Effector memory CD8-positive, alpha-beta T cell (primary cell): ENCODE measurements at places on chromosomes 2 and 18.
A peak's percentile ranks its signal among the peaks of the same experiment; 100 is the strongest.

DNA sequence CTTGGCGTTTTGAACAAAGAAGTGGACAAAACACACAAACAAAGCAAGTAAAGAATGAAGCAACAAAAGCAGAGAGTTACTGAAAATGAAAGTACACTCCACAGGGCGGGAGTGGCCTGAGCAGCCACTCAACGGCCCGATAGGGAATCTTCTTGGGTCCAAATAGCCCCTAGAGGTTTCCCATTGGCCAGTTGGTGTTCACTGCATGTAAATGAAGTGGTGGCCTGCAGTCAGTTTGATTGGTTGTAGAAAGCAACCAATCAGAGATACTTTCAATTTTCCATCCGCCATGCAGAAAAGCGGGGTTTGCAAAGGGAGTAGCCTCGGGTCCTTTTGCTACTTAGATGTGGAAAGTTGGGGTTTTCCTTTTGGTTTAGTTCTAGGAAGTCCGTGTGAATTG, 31.6 kb downstream of the CYBRD1 start:
- DNase-seq = no peak

DNA sequence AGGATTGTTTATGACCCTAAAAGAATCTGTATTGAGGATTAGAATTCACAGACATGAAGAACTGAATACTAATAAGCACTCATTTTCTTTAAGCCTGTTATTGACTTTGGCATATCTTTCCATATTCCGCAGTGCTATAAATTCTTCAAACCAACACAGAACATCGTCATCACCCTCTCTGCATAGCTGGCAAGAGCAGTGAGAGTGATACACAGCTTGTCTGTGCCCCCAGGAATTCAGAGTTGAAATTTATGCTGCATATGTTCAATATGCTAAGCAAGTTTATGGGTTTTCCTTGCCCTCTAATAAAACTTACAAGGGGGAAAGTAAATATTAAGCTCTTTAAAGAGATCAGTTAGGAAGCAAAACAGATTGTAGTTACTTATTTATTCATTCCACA, 32.7 kb downstream of the CTLA4 start:
- DNase-seq = no peak

GRCh38 chr2:31736695-31737454, 156.1 kb upstream of the SRD5A2 start:
- DNase-seq = no peak

GRCh38 chr2:47640356-47640755, 142.6 kb upstream of the MSH6 start:
- DNase-seq = no peak

- no peak for DNase-seq
These were observed 5.3 kb upstream of the DLX1 start for GRCh38 chr2:172079838-172080640.

DNA sequence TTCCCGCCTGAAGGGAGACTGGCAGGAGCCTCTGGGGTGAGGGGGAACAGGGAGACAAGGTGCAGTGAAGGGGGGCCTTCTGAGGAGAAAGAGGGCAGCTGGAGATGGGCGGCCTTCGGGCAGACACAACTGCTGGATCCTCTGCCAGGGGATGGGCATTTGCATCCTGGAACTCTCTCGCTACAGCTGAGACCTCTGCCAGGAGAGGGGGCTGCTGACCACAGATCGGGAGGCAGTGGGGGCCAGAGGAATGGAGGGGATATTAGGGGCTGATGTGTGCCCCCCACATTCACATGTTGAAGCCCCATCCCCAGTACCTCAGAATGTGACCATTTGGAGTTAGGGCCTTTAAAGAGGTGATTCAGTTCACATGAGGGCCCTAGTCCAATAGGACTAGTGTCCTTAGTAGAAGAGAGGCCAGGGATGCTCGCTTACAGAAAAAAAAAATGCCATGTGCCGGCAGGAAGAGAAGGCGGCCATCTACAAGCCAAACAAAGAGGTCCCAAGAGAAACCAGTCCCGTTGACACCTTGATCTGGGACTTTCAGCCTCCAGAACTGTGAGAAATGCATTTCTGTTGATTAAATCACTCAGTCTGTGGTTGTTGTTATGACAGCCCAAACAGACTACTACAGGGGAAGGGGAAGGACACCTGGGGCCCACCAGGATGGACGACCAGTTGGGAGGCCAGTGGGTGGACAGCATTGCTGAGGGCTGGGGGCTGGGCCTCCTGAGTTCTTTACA, 50.0 kb downstream of the TRABD2A start:
- no peak for DNase-seq

GRCh38 chr2:179837408-179837807, 24.0 kb downstream of the ZNF385B start:
- DNase-seq = no peak

DNA sequence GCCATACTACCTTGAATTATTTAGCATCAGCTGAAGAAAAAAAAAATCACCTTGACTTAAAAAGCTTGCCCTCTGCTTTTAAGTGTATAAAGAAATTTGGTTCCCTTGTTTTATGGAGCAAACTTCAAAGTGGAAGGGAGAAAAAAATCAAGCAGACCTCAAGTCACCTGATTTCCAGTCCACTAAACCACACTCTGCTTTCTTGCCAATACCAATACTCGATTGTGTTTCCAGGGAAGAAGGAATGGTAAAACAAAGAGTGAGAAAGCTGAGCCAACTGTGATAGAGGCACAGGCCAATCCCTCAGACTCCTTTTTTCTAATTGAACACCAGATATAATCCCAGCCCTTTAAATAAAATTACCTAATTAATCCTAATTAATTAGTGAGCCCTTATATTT, 587.3 kb downstream of the ARHGAP15 start:
- DNase-seq = no peak

DNA sequence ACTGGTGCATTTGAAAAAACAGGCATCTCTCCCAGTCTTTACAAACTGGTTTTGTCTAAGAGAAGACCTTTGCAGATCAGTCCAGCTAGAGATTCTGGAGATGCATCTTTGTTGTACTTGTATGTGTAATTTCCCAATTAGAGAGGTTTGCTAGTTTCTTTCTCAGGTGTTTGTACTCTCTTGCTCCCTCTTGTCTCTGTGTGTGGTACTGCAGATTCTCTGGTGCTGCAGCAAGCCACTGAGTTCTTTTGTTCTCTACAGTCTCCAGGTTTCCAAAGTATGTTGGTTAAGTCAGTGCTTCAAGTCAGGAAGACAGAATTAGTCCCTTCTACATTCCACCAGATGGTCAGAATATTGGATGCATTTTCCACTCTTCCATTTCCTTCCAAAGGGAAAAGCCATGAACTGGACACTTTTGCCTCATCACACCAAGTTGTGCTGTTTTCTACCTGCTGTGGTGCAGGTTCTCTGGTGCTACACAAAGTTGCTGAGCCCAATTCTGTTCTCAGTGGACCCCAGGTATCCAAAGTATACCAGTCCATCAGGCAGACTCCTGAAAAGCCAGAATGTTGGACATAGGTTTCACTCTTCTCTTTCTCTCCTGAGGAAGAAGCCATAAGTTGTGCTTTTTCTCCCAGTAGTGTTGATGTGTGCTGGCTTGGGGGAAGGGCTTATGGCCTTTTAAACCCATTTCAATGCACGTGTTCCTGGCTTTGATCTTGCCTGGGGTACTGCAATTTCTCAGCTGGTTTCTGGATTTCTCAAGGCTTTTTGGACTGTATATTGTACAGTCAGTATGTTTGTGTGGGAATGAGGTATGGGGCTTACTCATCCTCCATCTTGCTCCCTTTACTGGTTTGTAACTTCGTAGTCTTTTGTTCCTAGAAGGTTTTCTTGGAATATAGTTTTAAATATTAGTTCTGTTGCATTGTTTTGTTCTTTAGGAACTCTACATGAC, 29.8 kb downstream of the EPC2 start:
- peak; percentile 26 for DNase-seq

- no peak for DNase-seq
These were observed 43.5 kb downstream of the FBLN7 start for GRCh38 chr2:112181571-112182290.

- DNase-seq = no peak
These were observed 230.4 kb downstream of the KLHL29 start for GRCh38 chr2:23615216-23616020.

DNA sequence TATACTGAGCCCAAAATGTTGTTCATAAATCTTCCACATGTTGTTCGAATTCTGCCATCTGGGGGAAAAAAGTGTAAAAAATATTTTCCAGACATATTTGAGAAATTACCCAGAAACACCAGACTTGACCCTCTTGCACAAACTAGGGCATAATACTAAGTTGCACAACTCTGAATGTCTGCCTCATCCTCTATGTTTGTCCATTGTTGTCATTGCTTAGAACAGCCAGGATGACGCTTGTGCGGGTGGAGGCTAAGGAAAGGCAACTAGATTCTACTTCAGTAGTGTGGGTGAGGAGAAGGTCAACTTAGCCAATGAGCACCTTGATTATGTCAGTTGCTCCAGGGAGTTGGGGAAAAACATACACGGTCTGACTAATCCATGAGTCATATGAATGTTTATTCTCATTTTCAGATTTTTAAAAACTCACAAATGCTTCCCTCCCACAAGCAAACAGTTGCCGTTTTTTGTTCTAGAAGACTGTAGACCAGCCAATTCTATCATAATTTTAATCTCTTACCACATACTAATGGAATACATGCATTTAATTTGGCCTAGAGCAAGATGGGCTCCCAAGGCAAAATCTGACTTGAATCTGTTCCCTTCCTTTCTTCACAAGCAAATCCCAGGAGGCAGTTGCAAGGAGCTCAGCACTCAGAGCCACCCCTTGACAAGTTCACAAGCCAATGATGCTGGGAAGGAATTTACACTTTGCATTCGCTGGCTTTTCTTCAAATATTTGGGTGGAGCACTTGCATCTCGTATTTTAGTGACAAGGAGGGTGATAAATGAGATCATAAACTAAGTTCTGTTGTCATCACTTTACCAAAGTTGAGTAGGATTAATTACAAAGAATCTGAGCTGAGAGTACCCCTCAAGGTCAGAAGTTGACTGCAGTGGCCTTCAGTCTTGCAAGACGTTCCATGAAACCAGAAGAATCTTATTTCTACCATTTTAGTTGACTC, 163.2 kb upstream of the TWIST2 start:
- no peak for DNase-seq

DNA sequence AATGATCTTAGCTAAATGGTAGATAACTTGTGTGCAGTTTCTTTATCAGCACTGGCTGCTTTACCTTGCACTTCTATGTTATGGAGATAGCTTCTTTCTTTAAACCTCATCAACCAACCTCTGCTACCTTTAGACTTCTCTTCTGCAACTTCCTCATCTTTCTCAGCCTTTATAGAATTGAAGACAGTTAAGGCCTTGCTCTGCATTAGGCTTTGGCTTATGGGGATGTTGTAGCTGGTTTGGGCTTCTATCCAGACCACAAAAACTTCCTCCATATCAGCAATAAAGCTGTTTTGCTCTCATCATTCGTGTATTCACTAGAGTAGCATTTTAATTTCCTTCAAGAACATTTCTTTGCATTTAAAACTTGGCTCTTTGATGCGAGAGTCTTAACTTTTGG, 123.7 kb downstream of the PIK3C3 start:
- no peak for DNase-seq

GRCh38 chr18:66641056-66641455, 37.2 kb upstream of the CDH19 start:
- no peak for DNase-seq

GRCh38 chr18:43635397-43635796, 358.1 kb upstream of the SYT4 start:
- no peak for DNase-seq

GRCh38 chr2:146837857-146838256, 1007.0 kb upstream of the ACVR2A start:
- DNase-seq = no peak

DNA sequence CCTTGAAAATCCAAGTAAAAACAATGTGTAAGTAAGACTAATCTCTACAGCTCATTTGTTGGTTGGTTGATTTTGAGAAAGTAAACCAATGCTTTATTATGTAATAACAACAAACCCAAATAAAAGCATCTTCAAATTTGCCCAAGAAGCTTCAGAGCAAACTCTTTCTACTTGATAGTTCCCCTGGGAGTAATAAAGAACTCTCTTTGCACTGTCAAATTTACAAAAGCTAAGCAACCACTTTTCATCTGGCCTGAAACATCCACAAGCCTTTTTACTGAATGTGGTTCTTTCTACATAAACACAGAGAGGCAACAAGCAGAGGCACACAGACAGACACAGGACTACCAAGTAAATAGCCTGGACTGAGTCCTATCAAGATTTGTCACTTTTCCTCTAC, 28.8 kb upstream of the CACNB4 start:
- no peak for DNase-seq

- DNase-seq = no peak
These were observed 19.1 kb downstream of the IL1R2 start for GRCh38 chr2:102010902-102011301.

DNA sequence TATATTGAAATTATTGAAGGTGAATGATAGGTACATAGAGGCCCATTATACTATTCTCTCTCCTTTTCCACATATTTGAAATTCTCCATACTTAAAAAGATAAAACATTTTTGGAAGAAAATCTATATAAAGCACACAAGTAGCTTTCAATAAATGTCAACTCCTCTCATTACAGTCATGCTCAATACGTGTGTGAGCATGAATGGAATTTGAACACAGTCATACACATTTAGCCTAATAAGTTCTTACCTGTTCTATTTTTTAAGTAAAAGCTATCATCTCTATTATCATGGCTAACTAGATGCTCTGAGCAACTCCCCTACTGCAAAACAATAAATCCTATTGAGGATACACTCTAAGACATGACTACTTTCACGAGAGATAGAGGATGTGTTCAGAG, 41.9 kb upstream of the SPATS2L start:
- no peak for DNase-seq

DNA sequence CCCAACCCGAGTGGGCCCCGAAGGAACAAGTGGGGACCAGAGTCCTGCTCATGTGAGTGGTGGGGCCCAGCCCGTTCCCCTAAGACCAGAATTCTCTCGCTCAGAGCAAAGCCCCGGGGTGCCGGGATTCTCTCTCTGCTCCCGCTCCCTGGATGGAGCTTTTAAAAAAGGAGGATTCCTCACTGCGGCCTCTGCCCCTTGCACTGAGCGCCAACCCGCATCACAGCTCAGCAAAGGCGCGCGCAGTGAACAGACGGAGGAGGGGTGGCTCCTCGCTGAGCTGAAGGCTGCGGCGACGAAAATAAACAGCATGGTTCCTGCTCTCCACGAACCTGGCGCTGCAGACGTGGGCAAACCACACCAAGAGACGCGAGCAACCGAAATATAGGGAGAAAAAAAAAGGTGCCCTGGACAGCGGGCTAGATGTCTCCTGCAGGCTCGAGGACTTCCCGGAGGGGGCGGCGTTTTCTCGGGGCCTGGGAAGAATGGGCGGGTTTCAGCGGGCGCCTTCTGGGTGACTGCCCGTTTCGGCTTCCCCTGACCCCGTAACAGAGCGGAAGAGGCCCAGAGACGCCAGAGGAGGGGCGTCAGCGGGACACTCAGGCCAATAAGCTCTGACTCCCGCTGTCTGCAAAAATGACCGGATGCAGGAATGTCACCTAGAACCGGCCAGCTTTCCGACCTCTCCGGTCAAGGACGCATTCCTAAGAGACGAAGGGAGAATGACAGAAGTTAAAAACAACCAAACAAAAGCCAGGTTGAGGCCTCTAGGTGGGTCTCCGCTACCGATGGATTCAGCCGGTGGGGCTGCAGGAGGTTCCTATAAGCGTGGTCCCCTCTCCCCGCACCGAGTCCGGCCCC, 819 bp upstream of the KLF11 start:
- peak; percentile 26 for DNase-seq
